Substantia nigra (tissue), 51 donors: ENCODE measurements at places on chromosomes 5 and 9.

DNA sequence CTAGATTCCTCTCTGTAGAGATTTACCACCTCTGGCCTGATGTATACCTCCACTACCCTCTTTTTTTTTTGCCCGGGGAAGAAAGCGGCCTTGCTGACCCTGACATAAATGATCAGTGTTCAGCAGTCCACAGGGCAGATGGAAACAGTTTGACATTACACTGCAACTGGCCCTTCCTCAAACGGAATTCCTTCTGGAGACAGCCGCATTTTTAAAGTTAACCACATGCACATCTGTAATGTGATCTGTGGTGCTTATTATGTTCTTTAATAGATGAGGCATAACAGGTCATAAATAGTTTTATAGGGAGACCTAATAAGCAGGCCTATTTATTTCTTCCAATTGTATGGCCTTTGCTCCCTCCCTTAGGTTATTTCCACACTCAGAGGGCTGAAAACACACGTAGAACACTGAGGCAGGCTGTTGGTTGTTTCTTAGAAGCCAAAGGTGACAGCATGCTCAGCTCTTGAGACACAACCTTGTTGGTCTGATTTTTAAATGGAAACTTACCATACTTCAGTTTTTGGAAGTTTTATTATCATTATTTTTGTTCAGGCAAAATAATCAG is 84.0 kb upstream of the APC start:
- no peak for DNase-seq

DNA sequence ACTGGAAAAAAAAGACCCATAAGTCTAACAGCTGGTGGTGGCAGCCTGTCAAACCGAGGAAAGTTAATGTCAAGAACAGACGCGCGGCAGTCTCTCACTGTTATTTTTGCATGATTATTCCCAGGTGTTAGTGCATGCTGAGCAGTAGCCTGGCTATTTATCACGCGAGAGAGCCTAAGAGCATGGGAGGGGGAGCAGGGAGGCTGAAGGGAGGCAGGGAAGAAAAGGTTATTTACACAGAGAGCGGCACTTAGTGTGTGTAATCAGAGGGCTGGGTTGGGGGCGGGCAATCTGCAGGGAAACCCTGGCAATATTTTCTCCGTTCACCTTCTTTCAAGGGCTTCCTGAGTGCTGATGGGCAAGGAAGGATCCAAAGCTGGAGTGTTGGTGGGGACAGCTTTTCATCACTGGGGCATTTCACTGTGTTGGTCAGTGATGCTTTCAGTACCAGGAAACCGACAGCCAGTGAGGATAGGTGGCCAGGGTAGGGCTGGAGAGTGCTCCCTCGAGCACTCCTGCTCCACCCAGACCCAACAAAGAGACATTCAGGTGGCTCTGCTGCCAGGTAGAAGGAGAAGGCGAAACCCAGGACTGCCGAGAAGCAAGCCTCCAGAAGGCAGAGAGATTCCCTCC is 39.6 kb downstream of the ZNF608 start:
- no peak for DNase-seq

DNA sequence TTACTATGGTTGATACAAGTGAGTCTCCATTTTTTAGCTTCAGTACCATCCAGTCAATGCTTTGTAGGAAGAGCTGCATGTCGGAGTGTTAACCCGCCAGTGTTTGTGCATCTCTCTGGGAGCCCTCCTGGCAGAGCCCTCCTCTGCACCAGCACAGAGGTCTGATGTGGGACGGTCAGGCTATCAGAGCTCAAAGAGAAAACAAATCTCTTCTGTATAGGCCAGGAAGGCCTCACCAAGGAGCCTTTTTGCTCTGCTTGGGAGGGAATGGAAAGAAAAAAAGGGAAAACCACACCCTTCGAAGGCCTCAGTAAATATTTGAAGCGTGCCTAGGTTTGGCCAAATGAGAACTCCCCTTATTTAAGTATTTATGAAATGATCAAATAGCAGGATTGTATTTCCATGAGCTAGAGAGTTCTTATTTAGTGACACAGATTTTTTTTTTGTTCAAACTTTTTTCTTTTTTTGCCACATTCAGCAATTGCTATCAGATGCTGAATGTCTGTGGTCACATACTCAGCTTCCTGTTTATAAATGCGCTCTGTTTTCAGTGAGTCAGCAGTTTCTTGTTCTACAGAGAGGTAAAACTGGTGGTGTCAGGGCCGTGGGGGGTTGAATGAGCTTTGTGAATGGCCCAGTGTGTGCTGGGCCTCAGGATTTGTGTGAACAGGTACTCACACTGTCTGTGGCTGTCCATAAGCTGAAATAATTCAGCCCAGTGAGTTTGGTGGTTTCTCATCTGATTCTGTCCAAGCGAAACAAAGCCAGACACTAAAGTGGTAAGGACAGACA is 226.6 kb downstream of the SNX18 start:
- no peak for DNase-seq

DNA sequence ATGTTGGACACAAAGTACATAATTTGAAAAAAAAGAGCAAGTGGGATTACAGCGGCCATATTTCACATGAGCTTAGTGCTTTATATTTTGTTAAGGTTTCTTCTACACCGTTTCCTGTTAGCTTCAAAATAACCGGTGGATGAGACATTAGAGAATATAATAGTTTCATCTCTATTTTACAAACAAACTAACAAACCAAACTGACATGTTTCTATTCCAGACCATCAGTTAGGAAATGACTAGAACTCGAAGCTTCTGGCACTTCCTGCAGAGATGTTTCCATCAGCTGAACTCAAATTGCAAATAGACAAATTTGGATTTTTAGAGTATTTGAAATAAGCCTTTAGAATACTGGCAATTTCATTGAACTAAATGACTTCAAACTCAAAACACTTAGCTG is 86.5 kb downstream of the MTRR start:
- DNase-seq, result no peak

DNA sequence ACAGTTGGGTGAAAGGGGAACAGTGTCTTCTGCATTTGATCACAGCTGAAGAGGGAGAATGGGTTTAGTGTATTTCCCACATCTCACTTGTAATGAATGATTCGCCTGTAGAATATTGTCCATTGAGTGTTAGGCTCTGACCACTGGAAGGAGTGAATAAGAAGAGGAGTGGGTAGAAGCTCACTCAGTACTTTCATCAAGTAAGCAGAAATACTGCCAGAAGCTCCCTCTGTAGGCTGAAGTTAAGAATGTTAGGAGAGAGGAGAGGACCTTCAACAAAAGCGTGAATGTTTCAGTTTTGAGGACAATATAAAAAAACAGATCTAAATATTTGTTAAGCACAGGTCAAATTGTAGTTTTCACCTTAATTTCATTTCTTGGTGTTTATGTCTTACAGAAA is 27.5 kb downstream of the FSD1L start:
- no peak for DNase-seq

- DNase-seq, result no peak
These were observed 3.5 kb downstream of the RASEF start for GRCh38 chr9:83059417-83059816.

DNA sequence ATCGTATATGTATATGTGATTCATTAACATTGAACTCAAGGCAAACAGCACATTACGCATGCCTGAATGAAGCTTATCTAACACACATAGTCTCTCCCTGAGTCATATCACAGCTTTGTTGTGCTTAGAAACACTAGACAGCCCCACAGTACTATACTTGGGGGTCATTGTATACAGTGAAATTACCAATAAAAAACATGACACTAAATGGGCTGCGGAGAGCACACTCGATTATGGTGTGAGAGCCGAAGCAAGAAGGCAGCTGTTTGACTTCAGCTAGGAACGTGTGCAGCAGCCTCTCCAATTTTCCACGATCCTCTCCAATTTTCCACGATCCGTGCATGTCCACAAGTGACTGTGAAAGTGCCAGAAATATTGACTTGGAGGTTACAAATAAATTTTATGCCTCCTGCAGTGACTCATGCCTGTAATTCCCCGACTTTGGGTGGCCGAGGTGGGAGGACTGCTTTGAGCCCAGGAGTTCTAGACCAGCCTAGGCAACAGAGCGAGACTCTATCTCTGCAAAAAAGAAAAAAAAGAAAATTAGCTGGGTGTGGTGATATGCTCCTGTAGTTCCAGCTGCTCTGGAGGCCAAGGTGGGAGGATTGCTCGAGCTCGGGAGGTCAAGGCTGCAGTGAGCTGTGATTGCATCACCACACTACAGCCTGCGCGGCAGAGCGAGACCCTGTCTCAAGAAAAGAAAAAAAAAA is 102.4 kb downstream of the DAPK1 start:
- DNase-seq, result no peak

GRCh38 chr9:94111446-94111845 is 27.2 kb downstream of the PTPDC1 start:
- DNase-seq, result no peak

DNA sequence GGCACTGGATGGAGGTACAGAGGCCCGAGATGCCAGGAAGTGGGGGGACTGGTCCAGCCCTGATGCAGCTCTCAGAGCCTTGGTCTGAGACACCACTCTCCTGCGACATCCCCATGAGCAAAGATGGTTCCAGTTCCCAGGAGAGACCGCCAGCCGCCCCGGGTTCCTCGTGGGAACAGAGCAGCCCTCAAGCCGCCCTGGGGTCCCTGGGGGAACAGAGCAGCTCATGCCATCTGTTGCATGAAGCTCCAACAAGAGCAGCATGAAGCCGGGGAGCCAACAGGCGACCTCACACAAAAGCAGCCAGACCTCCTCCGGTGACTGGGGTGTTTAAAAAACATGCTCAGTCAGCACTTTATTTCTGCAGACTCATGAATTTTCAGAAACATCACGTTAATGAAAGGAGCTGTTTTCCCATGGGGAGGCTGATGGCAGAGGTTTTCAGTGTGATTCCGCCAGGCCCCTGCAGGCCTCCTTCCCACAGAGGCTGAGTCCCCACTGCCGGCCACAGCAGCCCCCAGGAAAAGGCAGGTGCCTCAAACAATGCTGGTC is 6.2 kb downstream of the SLC6A18 start:
- DNase-seq, result no peak
